ENCODE measurements at places on chromosomes 2 and 18. TPM values are rescaled to one million over a fixed set of nuclear protein-coding genes. Genes with fewer than 3 reads are reported as not detected.

The TUBA3D gene
- 0.23 TPM for polyA plus RNA-seq

The STK36 gene
- 54.0 TPM for polyA plus RNA-seq

The MAP3K20 gene
- polyA plus RNA-seq: 4.4 TPM

The AGXT gene
- polyA plus RNA-seq: 0.08 TPM

The TNFAIP6 gene
- polyA plus RNA-seq: 0.16 TPM

The ALPG gene
- polyA plus RNA-seq: not detected

The CCDC141 gene
- polyA plus RNA-seq: 2.4 TPM

The AMER3 gene
- polyA plus RNA-seq: 0.99 TPM

All from pancreas (tissue), 10 donors.